ENCODE measurements at places on chromosomes 13 and 19. TPM values are rescaled to one million over a fixed set of nuclear protein-coding genes. Genes with fewer than 3 reads are reported as not detected.

Gene HCST
- 1.9 TPM for total RNA-seq

Gene ZNF763
- 2.4 TPM for total RNA-seq

Gene DOHH
- 18.3 TPM for total RNA-seq

Gene SLC27A5
- 18.8 TPM for total RNA-seq

Gene RFPL4A
- not detected for total RNA-seq

Gene IGFL3
- total RNA-seq, result not detected

Gene MIR17HG
- total RNA-seq, result 37.1 TPM

Gene PLK5
- total RNA-seq, result 0.60 TPM

Gene ONECUT3
- total RNA-seq, result not detected

Gene ZNF738
- total RNA-seq, result 52.0 TPM

DNA sequence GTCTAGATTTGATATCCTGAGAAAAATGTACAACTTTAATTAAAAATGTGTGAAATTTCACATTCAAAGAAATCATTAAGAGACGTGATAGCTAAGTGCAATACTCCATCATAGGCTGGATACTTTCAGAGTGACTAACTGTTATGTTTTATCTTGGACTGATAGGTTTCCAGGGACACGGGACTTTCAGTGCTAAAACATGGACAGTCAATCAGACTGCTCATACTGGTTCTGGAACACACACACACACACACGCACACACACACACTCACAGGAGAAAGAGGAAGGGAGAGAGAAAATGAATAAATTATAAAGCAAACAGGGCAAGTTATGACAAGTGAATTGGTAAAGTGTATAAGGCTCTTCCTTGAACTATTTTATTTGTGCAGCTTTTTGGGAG, 955.9 kb downstream of the SLITRK5 start:
- no peak for DNase-seq
- no peak overlapping the region for H3K27ac ChIP-seq
- H3K4me3 ChIP-seq, result no peak overlapping the region
- H3K36me3 ChIP-seq, result peaks cover 15% of the 10 kb centered on the region
- no peaks in the 10 kb centered on the region for H3K4me1 ChIP-seq

DNA sequence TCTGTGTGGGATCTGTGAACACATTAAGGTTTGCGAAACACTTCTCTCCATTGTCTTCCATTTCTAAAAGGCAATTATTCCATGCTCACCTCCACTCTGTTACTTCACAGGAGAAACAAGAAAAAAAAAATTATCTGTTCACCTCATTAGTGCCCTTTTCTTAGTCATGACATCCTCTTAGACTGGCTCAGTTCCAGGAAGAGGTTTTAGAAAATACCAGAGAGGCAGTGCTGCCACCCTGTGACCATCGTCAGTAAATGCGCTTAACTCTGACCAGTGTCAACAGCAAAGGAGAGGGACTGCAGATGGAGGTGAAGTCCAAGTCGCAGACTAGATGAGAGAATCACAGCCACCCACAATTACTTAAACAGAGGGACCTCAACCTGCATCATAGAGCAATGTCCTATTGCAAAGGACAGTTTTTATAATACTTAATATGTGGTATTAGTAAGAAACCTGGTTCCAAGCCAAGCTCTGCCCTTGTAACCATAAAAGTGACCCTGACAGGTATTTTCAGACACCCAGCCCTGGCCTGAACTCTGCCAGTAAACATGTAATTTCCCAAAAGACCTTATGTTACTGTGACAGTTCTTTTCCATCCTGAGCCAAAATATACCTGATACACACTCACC, 19.4 kb downstream of the CEACAM21 start:
- H3K36me3 ChIP-seq, result no peaks in the 10 kb centered on the region
- H3K27me3 ChIP-seq, result peaks cover 68% of the 10 kb centered on the region
- peaks cover 14% of the 10 kb centered on the region for H3K4me1 ChIP-seq

DNA sequence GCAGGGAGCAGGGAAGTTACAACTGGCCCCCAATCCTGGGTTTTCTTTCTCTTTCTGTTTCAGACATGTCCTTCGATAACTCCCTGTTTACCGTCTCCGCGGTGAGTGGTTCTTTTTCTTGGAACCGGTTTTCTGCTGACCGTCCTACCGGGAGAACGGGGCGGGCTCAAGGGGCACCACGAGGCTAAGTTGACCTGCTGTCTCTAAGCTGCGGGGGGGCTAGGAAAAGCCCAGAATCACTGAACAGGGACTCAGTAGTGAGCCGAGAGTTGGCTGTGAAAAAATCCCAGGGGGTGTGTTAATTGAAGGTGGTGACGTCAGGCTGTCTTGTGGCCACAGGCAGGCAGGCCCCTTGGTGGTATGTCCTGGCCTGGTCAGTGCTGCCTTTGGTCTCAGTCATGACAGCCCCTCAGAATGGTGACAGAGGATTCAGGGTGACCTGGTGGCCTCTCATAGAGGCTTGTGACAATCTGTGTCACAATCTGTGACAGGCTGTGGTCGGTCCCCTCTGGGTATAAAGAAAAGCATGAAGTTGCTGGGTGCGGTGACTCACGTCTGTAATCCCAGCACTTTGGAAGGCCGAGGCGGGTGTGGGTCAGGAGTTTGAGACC, 8.1 kb upstream of the CARM1 start:
- H3K4me3 ChIP-seq, result no peak overlapping the region
- DNase-seq, result no peak
- H3K27ac ChIP-seq, result no peak overlapping the region
- H3K27me3 ChIP-seq, result no peaks in the 10 kb centered on the region

GRCh38 chr19:18291590-18292461, 10.4 kb upstream of the JUND start:
- H3K36me3 ChIP-seq, result no peaks in the 10 kb centered on the region
- H3K4me1 ChIP-seq, result peaks cover 48% of the 10 kb centered on the region
- peak; percentile 73 for DNase-seq
- peak overlapping the region; percentile 99 for H3K27ac ChIP-seq

DNA sequence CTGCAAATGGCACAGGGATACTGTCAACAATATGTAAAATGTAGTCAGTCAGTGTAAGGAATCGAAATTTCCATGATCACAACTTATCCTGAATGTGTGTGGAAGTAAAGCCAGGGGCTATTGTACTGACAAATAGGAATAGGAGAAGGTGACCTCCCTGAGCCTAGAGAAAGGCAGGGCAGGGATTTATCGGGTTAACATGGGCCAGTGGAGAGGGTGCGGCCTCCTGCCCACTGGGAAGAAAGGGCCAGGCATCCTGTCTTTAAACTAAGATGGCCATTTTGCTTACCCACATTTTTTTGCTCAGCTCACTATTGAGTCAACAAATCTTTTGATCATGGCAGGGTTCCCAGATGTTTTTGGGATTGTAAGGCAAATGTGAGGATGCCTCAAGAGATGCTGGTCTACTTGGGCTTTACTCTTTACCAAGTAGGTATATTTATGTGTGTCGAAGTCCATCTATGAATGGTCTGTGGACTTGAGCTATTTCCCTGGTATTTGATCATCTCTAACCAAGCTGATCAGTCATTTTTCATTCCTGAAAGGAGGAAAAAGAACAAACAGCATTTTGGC, 116.6 kb upstream of the RNF113B start:
- H3K4me3 ChIP-seq, result no peak overlapping the region
- H3K27me3 ChIP-seq, result no peaks in the 10 kb centered on the region
- no peaks in the 10 kb centered on the region for H3K36me3 ChIP-seq

GRCh38 chr19:46413262-46414031, at the start of gene CCDC8:
CCDC8 (minus strand) TSS chr19:46413564; CDS start chr19:46412810, 754 bp downstream.
- peaks cover 55% of the 10 kb centered on the region for H3K4me1 ChIP-seq
- peaks cover 13% of the 10 kb centered on the region for H3K36me3 ChIP-seq
- H3K27me3 ChIP-seq, result peaks cover 6% of the 10 kb centered on the region
- peak; percentile 94 for DNase-seq
- H3K27ac ChIP-seq, result peak within 1 kb of the TSS; percentile 94
- peak within 1 kb of the TSS; percentile 95 for H3K4me3 ChIP-seq

DNA sequence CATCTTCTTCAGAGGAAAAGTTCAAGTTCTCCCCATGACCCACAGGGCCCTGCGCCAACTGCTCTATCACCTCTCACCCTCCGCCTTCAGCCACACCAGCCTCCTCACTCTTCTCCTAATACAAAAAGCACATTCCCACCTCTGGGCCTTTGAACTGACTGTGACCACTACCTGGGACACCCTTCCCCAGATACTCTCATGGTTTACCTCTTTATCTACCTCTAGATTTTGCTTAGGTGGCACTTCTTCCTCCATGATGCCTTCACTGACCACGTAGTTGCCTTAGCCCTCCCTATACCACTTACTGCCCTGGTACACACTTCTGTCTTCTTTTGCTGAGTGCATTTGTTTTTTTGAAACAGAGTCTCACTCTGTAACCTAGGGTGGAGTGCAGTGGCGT, 3.9 kb upstream of the SYCE2 start:
- DNase-seq, result no peak
- peaks cover 13% of the 10 kb centered on the region for H3K27me3 ChIP-seq
- H3K27ac ChIP-seq, result no peak overlapping the region
- H3K4me1 ChIP-seq, result no peaks in the 10 kb centered on the region

DNA sequence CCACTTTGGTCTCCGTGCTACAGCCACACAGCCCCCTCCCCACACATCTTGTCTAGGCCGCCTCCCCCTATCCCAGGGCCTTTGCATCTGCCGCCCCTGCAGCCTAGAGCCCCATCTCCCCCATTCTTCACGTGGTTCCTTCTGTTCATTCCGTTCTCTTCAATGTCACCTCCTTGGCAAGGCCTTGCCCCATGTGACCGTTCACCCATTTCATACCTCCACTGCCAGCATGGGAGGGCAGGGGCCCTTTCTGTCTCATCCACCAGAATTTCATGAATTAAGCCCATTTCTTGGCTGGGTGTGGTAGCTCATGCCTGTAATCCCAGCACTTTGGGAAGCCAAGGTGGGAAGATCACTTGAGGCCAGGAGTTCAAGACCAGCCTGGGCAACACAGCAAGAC, 15.7 kb upstream of the HNRNPM start:
- H3K4me1 ChIP-seq, result no peaks in the 10 kb centered on the region
- DNase-seq, result no peak
- H3K27me3 ChIP-seq, result no peaks in the 10 kb centered on the region
- H3K27ac ChIP-seq, result no peak overlapping the region

DNA sequence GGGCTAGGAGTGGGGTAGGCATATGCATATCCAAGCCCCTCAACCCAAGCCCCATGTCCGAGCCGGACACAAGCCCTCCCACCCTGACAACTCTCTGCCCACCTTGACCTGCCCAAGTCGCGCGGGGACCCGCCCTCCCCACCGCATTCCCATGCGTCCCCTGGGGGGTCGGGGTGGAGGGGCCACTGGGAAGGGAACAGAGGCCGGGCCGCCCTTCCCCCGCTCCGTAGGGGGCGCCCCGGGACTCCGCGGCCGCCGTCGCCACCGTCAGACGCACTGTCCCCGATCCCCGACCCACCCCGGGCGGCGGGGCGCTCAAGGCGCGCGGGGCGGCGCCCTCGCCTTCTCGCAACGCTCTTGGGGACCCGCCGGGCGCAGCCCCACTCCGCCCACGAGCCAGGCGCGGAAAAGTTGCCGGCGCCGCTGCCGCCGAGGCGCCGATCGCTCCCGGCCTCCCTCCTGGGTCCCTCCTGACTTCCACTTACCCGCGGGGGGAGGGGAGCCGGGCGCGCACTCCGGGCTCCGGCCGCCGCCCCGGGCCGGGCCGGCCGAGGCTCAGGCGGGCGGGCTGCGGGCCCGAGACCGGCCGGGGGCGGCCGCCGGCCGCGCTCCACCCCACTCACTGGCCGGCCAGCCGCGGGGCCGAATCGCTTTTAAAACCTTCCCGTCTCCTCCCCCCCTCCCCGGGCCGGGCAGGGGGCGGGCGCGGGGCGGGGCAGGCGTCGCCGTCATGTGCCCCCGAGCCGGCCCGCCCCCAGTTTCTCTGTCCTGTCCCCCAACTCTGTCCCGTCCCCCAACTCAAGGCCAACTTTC, 34.4 kb upstream of the NANOS3 start:
- no peaks in the 10 kb centered on the region for H3K27me3 ChIP-seq
- no peaks in the 10 kb centered on the region for H3K36me3 ChIP-seq
- peak; percentile 59 for DNase-seq
- peak overlapping the region; percentile 85 for H3K4me3 ChIP-seq

DNA sequence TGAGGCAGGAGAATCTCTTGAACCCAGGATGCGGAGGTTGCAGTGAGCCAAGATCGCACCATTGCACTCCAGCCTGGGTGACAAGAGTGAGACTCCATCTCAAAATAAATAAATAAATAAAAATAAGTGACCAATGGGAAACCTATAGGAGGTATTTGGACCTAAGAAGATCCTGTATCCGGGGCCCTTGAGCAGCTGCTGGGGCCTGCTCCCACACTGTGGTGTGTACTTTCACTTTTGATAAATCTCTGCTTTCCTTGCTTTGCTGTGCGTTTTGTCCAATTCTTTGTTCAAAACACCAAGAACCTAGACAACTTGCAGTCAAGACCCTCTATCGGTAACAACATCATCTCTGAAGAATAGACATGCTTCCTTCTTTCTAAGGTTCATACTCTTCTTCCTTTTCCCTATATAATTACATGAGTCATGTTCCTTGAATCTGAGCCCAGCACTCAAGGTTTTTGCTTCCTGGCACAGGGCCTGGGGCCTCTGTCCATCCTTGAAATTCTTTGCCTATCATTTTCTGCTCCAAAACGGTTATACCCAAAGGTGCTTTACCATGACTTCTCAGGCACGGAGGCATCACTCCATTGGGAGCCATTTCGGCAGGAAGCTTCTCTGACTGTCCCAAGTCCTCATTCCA, 14.2 kb upstream of the PNMA8C start:
- no peaks in the 10 kb centered on the region for H3K27me3 ChIP-seq
- H3K4me3 ChIP-seq, result no peak overlapping the region
- DNase-seq, result no peak

GRCh38 chr19:44530777-44531176, 1.3 kb upstream of the CEACAM20 start:
- no peaks in the 10 kb centered on the region for H3K4me1 ChIP-seq
- no peak overlapping the region for H3K27ac ChIP-seq
- H3K4me3 ChIP-seq, result no peak overlapping the region
- peaks cover 2% of the 10 kb centered on the region for H3K36me3 ChIP-seq

- no peak for DNase-seq
- H3K27me3 ChIP-seq, result no peaks in the 10 kb centered on the region
- peaks cover 29% of the 10 kb centered on the region for H3K4me1 ChIP-seq
Measured at GRCh38 chr13:94121686-94122085, 357.8 kb downstream of the DCT start.

DNA sequence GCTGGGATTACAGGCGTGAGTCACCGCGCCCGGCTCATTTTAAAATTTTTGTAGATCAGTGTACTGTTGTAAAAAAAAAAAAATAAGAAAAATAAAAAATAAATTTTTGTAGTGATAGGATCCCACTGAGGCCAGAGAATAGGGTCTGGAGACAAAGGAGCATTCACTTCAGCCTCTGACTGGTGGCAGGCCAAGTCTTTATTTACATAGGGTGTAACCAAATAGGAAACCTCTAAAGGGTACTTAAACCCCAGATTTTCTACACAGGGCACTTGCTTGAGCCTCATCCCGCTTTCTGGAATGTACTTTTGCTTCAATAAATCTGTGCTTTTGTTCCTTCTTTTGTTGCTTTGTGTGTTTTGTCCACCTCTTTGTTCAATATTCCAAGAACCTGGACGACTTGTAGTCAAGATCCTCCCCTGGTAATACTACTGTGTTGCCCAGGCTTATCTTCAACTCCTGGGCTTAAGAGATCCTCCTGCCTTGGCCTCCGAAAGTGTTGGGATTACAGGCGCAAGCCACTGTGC, 2.1 kb upstream of the PDCD2L start:
- H3K27ac ChIP-seq, result peak overlapping the region; percentile 71
- H3K4me1 ChIP-seq, result no peaks in the 10 kb centered on the region
- H3K27me3 ChIP-seq, result no peaks in the 10 kb centered on the region
- DNase-seq, result no peak
- H3K36me3 ChIP-seq, result peaks cover 33% of the 10 kb centered on the region

GRCh38 chr13:113050734-113051431, 54.7 kb upstream of the F7 start:
- H3K36me3 ChIP-seq, result no peaks in the 10 kb centered on the region
- H3K27me3 ChIP-seq, result no peaks in the 10 kb centered on the region
- H3K4me1 ChIP-seq, result peaks cover 13% of the 10 kb centered on the region
- DNase-seq, result no peak
- peak overlapping the region; percentile 52 for H3K4me3 ChIP-seq
- no peak overlapping the region for H3K27ac ChIP-seq

- H3K4me3 ChIP-seq, result no peak overlapping the region
- no peak for DNase-seq
- no peaks in the 10 kb centered on the region for H3K27me3 ChIP-seq
Measured at GRCh38 chr19:7561325-7561724, 25.8 kb downstream of the PNPLA6 start.

Measured in WTC11 (cell line).